ENCODE measurements at places on chromosomes 2 and 18. TPM values are rescaled to one million over a fixed set of nuclear protein-coding genes. Genes with fewer than 3 reads are reported as not detected.

DNA sequence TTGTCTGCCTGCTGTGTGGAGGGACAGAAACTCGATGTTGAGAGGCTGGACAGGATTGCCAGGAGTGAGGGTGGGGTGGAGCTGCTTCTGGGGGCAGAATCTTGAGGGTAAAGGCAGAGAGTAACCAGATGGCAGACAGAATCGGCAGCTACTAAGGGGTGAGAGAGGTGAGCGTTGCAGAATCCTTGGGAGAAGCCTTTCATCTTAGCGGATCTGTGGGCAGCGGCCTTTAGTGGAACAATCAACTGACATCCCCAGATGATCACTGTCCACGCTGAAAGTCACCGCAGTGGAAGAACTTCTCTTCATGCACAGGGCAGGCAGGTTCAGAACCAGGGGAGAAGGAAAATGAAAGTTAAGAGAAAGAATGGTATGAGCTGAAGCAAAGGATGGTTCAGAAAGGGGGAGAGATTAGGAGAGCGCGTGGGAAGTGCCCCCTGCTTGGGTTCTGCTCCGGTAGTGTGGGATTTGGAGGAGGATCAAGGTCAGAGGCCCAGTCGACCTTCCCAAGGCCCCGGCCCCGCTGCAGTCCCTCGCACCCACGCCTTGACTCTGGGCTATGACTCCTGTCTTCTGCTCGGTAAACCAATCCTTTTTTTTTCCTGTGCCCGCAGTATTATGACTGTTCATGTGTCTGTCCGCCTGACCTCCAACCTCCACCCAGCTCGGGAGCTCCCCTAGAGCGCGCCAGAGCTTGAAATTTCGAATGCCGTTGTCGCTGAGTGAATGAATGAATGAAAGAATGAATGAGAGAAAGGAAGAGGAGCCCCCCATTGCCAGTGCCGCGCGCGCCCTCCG lies 584 bp downstream of the BOLA3 start:
- peaks cover 3% of the 10 kb centered on the region for H3K4me1 ChIP-seq
- no peak for DNase-seq

DNA sequence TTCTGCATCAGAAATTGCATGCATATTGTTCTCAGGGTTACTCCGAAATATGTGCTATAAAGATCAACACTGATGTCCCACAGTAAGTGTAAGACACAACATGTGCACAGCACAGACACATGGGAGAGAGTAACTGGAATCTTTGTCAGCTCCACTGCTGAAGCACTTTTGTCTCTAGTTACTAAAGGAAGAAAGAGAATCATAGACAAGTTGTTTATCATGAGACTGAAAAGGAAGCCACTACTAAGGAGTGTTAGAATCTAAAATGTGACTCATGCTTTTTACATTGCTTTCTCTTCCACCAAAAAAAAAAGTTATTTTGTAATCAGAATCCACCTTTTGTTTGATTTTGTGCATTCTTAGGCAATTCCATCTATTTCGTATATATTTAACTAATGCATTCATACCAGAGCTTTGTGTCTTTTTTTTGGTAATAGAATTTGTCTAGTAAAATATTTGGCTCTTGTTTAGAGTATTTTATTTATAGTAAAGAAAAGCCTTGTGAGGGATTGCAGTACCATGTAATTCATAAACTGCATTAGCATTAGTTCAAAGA lies 502.4 kb downstream of the FBXO15 start:
- no peak for DNase-seq
- H3K36me3 ChIP-seq = no peaks in the 10 kb centered on the region
- H3K27ac ChIP-seq = no peak overlapping the region
- H3K27me3 ChIP-seq = no peaks in the 10 kb centered on the region

The TBR1 gene
- total RNA-seq = 2.0 TPM

DNA sequence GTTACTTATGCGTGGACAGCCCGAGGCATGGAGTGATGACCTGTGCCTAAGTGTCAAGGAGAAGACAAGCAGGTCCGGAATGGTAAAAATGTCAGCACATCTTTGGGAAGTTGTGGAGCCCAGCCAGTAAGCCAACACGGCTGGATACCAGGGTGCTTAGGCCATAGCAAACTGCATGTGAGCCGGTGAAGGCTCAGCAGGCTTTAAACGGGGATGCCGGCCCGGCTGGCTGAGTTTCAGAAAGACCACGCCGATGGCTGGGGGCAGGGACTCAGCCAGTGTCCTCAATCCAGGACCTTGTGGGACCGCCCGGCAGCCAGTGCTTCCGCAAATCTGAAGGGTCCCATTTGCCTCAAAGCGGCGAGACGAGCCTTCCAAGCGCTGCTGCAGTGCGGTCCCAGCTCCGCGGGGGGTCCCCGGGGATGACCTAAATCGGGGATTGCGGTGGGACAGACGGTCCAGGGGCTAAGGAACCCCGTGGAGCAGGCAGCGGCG lies 946 bp upstream of the AGAP1 start:
- peak; percentile 82 for DNase-seq
- peak overlapping the region; percentile 82 for H3K4me3 ChIP-seq
- H3K36me3 ChIP-seq = no peaks in the 10 kb centered on the region
- no peaks in the 10 kb centered on the region for H3K4me1 ChIP-seq

- H3K27ac ChIP-seq = peak overlapping the region; percentile 77
- no peaks in the 10 kb centered on the region for H3K36me3 ChIP-seq
- H3K4me3 ChIP-seq = no peak overlapping the region
- DNase-seq = peak; percentile 49
- H3K27me3 ChIP-seq = peaks cover 25% of the 10 kb centered on the region
Measured at GRCh38 chr2:209425471-209426071, 1.7 kb downstream of the MAP2 start.

GRCh38 chr2:183224948-183225347 lies 100.7 kb downstream of the NUP35 start:
- H3K36me3 ChIP-seq = no peaks in the 10 kb centered on the region
- no peaks in the 10 kb centered on the region for H3K27me3 ChIP-seq
- H3K4me3 ChIP-seq = no peak overlapping the region
- DNase-seq = no peak
- H3K27ac ChIP-seq = no peak overlapping the region

GRCh38 chr2:100265226-100265625 lies 57.1 kb downstream of the LONRF2 start:
- no peak overlapping the region for H3K27ac ChIP-seq
- H3K27me3 ChIP-seq = no peaks in the 10 kb centered on the region
- H3K4me3 ChIP-seq = no peak overlapping the region
- no peaks in the 10 kb centered on the region for H3K4me1 ChIP-seq
- DNase-seq = no peak
- no peaks in the 10 kb centered on the region for H3K36me3 ChIP-seq

The TUBA4B gene
- total RNA-seq = not detected

GRCh38 chr2:12717191-12718014 lies 667 bp downstream of the TRIB2 start:
- peak; percentile 89 for DNase-seq
- H3K4me1 ChIP-seq = peaks cover 5% of the 10 kb centered on the region
- H3K27me3 ChIP-seq = peaks cover 21% of the 10 kb centered on the region
- no peaks in the 10 kb centered on the region for H3K36me3 ChIP-seq
- H3K27ac ChIP-seq = peak overlapping the region; percentile 94

The GNAL gene
- 40.9 TPM for total RNA-seq

The SERPINB4 gene
- 0.54 TPM for total RNA-seq

The OSBPL6 gene
- total RNA-seq = 3.6 TPM

GRCh38 chr2:95700519-95700918 lies 108.7 kb downstream of the TRIM43 start:
- H3K36me3 ChIP-seq = no peaks in the 10 kb centered on the region
- H3K27me3 ChIP-seq = peaks cover 17% of the 10 kb centered on the region
- H3K27ac ChIP-seq = no peak overlapping the region
- no peaks in the 10 kb centered on the region for H3K4me1 ChIP-seq
- DNase-seq = no peak

The SERPINB3 gene
- total RNA-seq = 0.25 TPM

GRCh38 chr2:206189691-206190090 lies 30.0 kb downstream of the EEF1B2 start:
- DNase-seq = no peak
- H3K27me3 ChIP-seq = peaks cover 15% of the 10 kb centered on the region
- no peaks in the 10 kb centered on the region for H3K4me1 ChIP-seq
- H3K27ac ChIP-seq = no peak overlapping the region
- H3K36me3 ChIP-seq = no peaks in the 10 kb centered on the region

DNA sequence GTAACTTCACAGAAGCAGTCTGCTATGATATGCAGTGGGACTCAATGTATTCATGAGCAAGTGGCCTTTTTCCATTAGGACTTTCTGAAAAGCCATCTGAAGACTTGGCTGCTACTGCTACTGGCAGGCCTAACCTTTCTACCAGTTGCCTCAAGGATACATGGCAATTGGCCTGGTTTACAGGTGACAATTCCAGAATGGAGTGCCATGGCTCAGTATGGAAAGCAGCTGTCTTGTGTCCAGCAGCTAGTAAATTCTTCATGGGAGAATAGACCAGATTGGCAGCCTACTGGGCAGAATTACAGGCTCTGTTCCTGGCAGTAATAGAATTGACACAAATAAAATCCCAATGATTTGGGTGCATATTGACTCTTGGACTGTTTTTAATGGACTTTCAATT lies 12.6 kb upstream of the TMX3 start:
- no peaks in the 10 kb centered on the region for H3K36me3 ChIP-seq
- H3K4me3 ChIP-seq = no peak overlapping the region
- H3K27ac ChIP-seq = no peak overlapping the region
- H3K4me1 ChIP-seq = no peaks in the 10 kb centered on the region

The NAB1 gene
- total RNA-seq = 21.7 TPM

- no peak overlapping the region for H3K4me3 ChIP-seq
- H3K36me3 ChIP-seq = no peaks in the 10 kb centered on the region
- no peak for DNase-seq
- H3K4me1 ChIP-seq = peaks cover 3% of the 10 kb centered on the region
- H3K27ac ChIP-seq = no peak overlapping the region
Measured at GRCh38 chr18:35038881-35039491, 2.2 kb upstream of the MAPRE2 start.

- H3K4me3 ChIP-seq = no peak overlapping the region
- peaks cover 63% of the 10 kb centered on the region for H3K27me3 ChIP-seq
- no peak overlapping the region for H3K27ac ChIP-seq
- peaks cover 6% of the 10 kb centered on the region for H3K4me1 ChIP-seq
- DNase-seq = peak; percentile 75
- H3K36me3 ChIP-seq = no peaks in the 10 kb centered on the region
Measured at GRCh38 chr18:9700261-9700796, 7.8 kb upstream of the RAB31 start.

DNA sequence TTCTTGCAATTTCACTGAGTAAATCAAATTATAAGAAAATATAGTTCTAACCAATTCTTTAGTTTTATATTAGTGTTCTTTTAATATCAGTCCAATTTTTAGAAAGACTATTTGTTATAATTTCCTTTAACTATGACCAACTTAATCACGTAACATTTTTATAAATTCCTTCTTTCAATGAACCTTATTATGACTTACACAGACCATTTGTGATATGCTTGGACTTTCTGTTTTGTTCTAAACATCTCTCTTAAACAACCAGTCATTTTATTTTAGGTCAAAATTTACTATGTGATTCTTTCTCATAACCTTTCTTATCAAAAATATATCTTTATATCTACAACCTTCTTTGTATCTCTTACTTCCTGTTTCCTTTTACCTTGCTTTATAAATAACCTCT lies 39.5 kb upstream of the DYNAP start:
- no peak overlapping the region for H3K4me3 ChIP-seq
- no peak for DNase-seq
- no peak overlapping the region for H3K27ac ChIP-seq
- H3K36me3 ChIP-seq = no peaks in the 10 kb centered on the region

GRCh38 chr2:3195641-3196476 lies 181.8 kb downstream of the EIPR1 start:
- H3K27ac ChIP-seq = peak overlapping the region; percentile 22
- peaks cover 32% of the 10 kb centered on the region for H3K36me3 ChIP-seq
- H3K27me3 ChIP-seq = no peaks in the 10 kb centered on the region
- no peaks in the 10 kb centered on the region for H3K4me1 ChIP-seq

The HOXD12 gene
- total RNA-seq = not detected

The TDRD15 gene
- 0.44 TPM for total RNA-seq

DNA sequence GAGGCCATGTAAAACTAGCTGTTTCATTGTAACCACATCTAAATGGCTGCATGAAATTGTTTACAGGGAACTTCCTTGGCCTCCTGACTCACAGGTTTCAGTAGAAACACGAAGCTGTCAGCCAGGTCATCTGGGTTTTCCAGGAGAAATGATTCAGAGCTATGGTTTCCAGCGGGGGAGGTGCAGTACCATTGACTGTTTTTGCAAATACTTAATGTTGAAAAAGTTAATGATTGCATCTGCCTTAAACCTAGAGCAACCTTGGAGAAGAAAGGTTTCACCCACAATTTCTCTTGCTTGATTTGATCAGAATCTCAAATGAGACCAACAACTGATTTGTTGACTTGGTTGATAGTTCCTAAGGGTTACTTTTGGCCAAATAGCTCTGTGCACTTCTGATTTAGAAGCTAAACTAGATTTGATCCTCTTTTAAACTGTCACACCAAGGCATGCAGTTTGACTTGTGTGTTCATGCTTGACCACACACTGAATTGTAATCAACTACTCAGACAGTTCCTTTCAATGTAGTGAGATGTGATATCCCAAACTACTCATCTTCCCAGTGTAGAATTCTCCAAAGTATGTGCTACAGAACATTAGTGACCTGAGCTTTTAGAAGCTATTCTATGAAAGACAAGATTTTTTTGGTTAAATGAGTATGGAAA lies 193.5 kb upstream of the CHST9 start:
- DNase-seq = no peak
- H3K27me3 ChIP-seq = no peaks in the 10 kb centered on the region

The NDUFAF7 gene
- total RNA-seq = 54.4 TPM

DNA sequence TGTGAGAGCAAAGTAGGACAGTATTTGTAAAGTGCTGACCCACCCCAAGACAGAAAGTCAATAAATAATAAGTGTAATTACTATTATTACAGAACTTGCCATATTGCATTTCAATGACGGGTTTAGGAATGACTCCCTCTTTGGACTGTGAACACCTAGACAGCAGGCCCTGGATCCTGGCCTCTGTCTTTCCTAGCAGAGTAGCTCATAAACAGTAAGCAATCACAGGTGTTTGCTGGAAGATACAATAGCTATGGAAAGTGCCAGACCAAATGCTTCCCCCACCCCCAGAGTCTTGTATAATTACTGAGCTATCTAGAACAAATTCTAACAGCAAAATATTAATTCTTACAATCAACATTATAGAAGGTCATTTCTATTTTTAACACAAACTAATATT lies 20.1 kb upstream of the MYO1B start:
- DNase-seq = no peak
- no peak overlapping the region for H3K4me3 ChIP-seq
- H3K27me3 ChIP-seq = no peaks in the 10 kb centered on the region
- H3K4me1 ChIP-seq = no peaks in the 10 kb centered on the region
